ENCODE measurements at places on chromosomes 1 and 21.

GRCh38 chr1:212205843-212206242, 79.4 kb upstream of the PPP2R5A start:
- no peak for DNase-seq

DNA sequence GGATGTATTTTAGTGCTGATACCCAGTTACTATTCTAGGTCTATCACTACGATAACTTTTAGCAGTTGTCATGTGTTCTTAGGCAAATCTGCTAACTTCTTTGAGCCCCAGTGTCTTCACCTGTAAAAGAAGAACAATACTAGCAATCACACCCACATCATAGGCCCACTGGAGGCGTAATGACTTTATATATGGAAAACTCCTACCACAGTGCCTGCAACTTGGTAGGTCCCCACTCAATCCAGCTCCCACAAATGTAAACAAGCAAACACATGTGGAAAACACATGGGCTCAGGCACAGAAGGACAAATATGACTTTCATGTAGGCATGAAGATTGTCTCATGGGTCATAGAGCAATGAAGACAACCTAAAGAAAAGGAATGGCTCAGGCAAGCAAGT, 115.8 kb downstream of the TBX19 start:
- DNase-seq = no peak

GRCh38 chr1:32900371-32900955, 726 bp downstream of the TMEM54 start:
- no peak for DNase-seq

DNA sequence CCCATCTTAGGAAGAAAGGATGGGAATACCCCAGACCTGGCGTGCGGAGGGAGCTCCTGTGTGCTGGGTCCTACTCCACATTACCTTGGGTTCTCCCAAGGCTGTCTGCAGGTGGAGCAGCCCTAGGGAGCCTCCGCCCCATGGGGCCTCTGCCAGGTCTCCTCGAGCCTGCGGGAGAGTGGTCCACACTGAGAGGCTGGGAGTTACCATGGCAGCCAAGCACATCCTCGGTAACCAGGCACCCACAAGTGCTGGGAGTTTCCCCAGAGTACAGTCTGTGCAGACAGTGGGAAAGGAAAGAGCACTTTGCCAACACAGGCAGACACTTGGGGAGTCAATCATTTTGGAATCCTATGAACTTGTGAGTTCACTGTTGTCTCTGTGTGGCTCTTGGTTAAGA, 249.4 kb downstream of the DYRK1A start:
- no peak for DNase-seq

GRCh38 chr1:50181027-50181663, 72.4 kb downstream of the ELAVL4 start:
- DNase-seq = peak; percentile 22

- DNase-seq = no peak
Measured at GRCh38 chr1:93842750-93843500, 36.1 kb downstream of the DNTTIP2 start.

- DNase-seq = no peak
Measured at GRCh38 chr1:25893116-25893515, 13.1 kb downstream of the STMN1 start.

DNA sequence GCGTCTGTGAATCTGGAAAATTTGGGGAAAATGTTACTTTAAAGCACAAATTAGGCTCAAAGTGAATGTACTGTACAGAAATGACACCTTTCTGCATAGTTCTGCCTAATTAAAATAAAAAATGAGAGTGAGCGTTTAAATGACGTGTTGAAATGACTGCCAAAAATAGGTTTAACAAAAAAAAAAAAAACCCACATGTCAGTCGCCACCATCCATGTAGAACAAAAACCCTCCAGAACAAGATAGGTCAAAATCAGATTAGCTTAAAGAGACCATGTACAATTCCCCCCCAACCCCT, 745 bp downstream of the PARP1 start:
- DNase-seq = no peak

- DNase-seq = no peak
Measured at GRCh38 chr1:44723496-44724295, 7.3 kb downstream of the RNU5D-1 start.

All from kidney (tissue), 22 donors.